SJSA1 (cell line): ENCODE measurements at places on chromosomes 7 and 10. TPM values are rescaled to one million over a fixed set of nuclear protein-coding genes. Genes with fewer than 3 reads are reported as not detected.

MYO3A gene
- not detected in 2 replicates for total RNA-seq

GPR26 gene
- total RNA-seq, result not detected in 2 replicates

STAMBPL1 gene
- 12.9 and 17.1 TPM in 2 replicates for total RNA-seq

DNA sequence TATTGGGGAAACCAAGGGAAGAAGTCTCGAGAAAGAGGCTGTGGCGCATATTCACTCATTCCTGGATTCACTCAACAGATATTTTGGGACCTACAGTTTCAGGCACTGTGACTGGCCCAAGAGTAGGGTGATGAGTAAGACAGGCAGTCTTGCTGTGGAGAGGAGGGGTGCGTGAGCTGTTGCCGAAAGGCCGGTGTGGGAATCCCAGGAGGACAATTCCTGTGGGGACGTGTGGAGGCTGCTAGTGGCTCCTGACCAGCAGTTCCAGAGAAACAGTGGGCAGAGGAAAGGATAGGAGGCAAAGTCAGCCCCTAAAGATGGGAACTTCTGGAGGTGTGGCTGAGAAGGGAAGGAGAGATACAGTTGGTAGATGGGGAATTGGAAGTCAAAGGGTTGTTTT lies 59.3 kb upstream of the GRB10 start:
- H3K27ac ChIP-seq, result no peak overlapping the region
- no peaks in the 10 kb centered on the region for H3K36me3 ChIP-seq
- H3K4me3 ChIP-seq, result no peak overlapping the region
- peaks cover 25% of the 10 kb centered on the region for H3K4me1 ChIP-seq
- no peaks in the 10 kb centered on the region for H3K27me3 ChIP-seq
